ENCODE measurements at places on chromosomes 3 and 15. TPM values are rescaled to one million over a fixed set of nuclear protein-coding genes. Genes with fewer than 3 reads are reported as not detected.

The DLL4 gene
- total RNA-seq = 1.7 TPM

The INAFM2 gene
- total RNA-seq = 13.1 TPM

The C3orf20 gene
- not detected for total RNA-seq

The THPO gene
- not detected for total RNA-seq

The LRRC34 gene
- 1.1 TPM for total RNA-seq

The TMEM45A gene
- total RNA-seq = 20.8 TPM

The LRRC57 gene
- 10.0 TPM for total RNA-seq

The COLQ gene
- total RNA-seq = 0.18 TPM

The DCBLD2 gene
- 196 TPM for total RNA-seq

The IDH2 gene
- 87.2 TPM for total RNA-seq

The PPP2R3A gene
- total RNA-seq = 46.7 TPM

The GOLGA8H gene
- total RNA-seq = not detected

The EPHA6 gene
- not detected for total RNA-seq

The GASK1A gene
- total RNA-seq = 0.18 TPM

The PP2D1 gene
- not detected for total RNA-seq

The KLHL6 gene
- total RNA-seq = not detected

The TSC22D2 gene
- total RNA-seq = 15.8 TPM

The ISLR gene
- total RNA-seq = under 0.01 TPM

The HIGD2B gene
- total RNA-seq = not detected
